ENCODE measurements at places on chromosomes 7 and 10.

GRCh38 chr10:7773845-7774801 lies 13.7 kb downstream of the KIN start:
- DNase-seq = no peak

GRCh38 chr7:145860809-145861208 lies 255.8 kb upstream of the CNTNAP2 start:
- DNase-seq = no peak

GRCh38 chr7:26735976-26736600 lies 128.3 kb downstream of the SKAP2 start:
- DNase-seq = no peak

DNA sequence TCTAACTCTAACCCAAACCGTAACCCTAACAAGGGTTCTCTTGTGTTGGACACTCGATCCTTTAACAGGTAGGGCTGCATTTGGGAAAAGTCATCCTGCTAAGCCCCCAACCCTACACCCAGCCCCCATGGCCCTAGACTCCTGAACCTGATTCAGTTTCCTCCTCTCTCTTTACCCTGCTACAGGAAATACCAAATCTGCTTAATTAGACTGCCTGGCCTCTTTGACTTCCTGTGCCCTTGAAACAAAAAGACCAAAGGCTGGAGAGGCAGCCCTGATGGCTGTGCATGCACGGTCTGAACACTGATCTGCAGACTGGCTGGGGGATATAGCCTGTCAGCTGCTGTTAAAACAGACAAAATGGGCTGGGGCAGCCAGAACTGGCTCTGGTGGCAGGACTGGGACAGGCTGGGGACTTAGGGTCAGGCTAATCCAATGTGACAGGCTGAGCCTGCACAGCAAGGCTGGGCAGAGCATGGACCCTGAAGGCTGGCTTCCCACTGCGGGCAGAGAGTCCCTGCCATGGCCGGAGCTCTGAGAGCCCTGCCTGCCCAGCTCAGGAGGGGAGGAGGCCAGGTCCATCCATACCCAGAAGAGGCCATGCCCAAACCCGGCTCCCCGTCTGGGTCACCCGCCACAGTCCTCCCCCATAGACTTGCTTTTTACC lies 51.0 kb upstream of the MSMB start:
- no peak for DNase-seq

GRCh38 chr10:87505366-87506111 lies 846 bp downstream of the MINPP1 start:
- DNase-seq = peak; percentile 40

GRCh38 chr10:133140417-133141143 lies 19.4 kb upstream of the KNDC1 start:
- no peak for DNase-seq

DNA sequence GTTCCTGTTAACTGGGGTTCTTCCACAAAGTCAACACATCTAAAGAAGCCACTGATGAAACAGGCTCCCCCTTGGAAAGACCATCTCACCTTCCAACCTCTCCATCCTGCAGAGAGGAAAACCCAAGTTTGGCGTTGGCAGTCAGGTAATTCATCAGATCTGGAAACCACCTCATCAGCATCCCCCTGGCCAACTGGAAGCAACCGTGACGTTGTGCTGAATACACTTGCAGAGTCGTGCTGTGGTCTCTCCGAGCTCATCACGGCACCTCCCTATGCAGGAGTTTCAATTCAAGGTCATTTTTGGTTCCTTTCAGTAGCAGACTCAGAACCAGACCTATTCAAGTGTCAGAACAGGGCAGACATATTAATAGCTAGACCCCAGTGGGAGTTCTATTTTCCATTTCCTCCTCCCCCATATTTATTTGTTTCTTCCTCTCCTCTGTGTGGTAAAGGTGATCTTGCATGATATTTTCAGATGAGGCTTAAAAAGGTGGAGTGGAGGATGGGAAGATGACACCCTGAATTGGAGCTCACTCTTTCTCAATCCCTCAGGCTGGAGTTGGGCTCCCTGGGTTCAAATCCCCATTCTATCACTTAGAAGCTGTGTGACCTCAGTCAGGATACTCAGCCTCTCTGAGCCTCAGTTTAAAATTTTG lies 149.1 kb upstream of the ADO start:
- no peak for DNase-seq
